Lower lobe of right lung (tissue), 2 donors: ENCODE measurements at places on chromosomes 3 and 15.
A peak's percentile ranks its signal among the peaks of the same experiment; 100 is the strongest.

- no peak overlapping the region for H3K4me3 ChIP-seq
- H3K4me1 ChIP-seq: no peaks in the 10 kb centered on the region
- peaks cover 7% of the 10 kb centered on the region for H3K27me3 ChIP-seq
- H3K27ac ChIP-seq: no peak overlapping the region
- no peak for DNase-seq
Measured at GRCh38 chr15:48899793-48900192, 21.9 kb downstream of the EID1 start.

DNA sequence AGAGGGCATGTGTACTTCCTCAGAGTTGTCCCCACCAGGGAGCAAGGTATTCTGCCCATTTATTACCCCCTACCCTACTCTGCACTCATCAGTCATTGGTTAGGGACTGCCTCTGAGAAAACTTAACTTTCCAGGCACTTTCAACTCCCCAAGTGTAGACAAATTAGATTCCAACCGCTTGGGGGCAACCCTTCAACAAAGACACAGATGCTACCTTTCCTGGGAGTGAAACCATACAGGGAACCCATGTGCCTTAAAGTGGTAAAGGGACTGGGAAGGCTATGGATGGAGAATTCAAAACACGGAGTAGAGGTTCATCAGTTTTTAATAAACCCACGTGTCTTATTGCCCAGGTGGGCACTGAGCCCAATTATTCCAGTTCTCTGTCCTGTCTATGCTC lies 19.4 kb upstream of the UBE2E2 start:
- no peaks in the 10 kb centered on the region for H3K4me1 ChIP-seq
- no peaks in the 10 kb centered on the region for H3K27me3 ChIP-seq
- no peak overlapping the region for H3K4me3 ChIP-seq

DNA sequence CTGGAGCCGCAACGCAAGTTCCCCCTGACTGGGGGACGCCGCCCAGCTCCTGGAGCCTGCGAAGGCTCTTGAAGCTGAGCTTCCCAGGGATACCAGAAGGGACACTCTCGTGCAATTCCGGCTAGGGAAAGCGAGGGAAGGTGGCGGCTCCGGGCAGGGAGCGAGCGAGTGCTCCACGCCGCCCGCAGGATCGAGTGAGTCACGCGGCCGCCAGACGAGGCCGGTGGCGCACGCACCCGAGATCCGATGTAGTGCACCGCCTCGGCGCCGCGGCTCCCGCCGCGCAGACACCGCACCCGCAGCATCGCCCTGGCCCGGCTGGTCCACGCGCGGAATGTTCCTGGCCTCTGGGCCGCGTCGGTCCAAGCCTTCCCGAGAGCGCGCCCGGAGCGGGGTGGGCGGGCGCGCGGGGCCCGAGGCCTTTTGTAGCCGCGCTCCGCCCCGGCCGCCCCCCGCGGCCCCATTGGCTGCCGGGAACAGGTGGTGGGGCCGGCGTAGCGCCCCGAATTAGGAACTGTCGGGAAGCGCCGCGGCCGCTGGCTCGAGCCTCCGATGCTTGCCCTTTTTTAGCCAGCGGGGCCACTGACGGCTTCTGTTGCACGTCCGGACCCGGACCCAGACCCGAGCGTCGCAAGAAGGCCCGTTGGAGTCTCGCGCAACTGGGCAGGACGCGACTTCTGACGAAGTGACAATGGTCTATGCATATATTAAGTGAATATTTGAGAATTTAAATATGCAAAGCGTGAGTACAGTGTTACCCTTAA lies at the start of gene GATM:
Gene GATM (minus strand): TSS at position 396 of the 764 bp plus-strand sequence. CDS start 91 bp downstream, at position 305.
- H3K27ac ChIP-seq: peak within 1 kb of the TSS; percentile 65
- peak within 1 kb of the TSS; percentile 65 for H3K4me3 ChIP-seq
- peaks cover 24% of the 10 kb centered on the region for H3K4me1 ChIP-seq
- peak; percentile 81 for DNase-seq
- peaks cover 17% of the 10 kb centered on the region for H3K27me3 ChIP-seq

DNA sequence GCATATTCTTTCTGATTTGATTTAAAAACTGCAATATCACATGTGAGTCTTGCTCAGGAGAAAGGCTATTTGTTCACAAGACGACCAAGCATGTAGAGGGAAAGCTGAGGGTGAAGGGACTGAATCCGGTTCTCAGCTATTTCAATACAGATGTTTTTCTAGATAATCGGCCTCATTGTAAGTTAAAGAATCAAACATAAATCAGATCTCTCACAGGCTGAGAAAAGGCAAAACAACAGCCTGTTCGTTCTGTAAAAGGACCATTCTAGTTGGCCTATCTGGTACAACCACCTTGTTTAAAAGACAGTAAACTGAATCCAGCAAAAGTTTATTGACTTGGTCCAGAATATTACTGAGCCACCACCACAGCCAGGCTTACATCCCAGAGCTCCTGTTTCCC lies 1045.7 kb upstream of the CFAP20DC start:
- no peak for DNase-seq
- H3K27me3 ChIP-seq: no peaks in the 10 kb centered on the region
- no peaks in the 10 kb centered on the region for H3K36me3 ChIP-seq
- no peak overlapping the region for H3K4me3 ChIP-seq
- no peak overlapping the region for H3K27ac ChIP-seq
- no peaks in the 10 kb centered on the region for H3K4me1 ChIP-seq

DNA sequence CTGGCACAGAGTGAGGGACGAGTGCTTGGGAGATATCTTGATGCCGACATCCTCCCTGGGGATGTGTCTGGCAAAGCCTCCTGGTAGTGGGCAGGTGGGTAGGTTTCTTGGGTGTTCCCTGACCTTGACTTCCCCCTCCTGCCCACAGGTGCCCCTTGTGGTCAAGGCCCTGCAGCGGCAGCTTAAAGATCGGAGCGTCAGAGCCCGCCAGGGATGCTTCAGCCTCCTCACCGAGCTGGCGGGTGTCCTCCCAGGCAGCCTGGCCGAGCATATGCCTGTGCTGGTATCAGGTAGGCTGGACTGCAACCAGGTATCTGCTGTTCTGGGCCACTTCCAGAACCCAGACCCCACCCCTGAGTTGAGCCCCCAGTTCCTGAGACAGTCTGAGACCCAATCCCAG lies 19.2 kb downstream of the CAND2 start:
- no peak overlapping the region for H3K27ac ChIP-seq
- H3K36me3 ChIP-seq: peaks cover 36% of the 10 kb centered on the region
- H3K4me3 ChIP-seq: no peak overlapping the region
- H3K4me1 ChIP-seq: no peaks in the 10 kb centered on the region

- peaks cover 25% of the 10 kb centered on the region for H3K36me3 ChIP-seq
- no peaks in the 10 kb centered on the region for H3K27me3 ChIP-seq
Measured at GRCh38 chr3:10321630-10322351, 879 bp upstream of the SEC13 start.

DNA sequence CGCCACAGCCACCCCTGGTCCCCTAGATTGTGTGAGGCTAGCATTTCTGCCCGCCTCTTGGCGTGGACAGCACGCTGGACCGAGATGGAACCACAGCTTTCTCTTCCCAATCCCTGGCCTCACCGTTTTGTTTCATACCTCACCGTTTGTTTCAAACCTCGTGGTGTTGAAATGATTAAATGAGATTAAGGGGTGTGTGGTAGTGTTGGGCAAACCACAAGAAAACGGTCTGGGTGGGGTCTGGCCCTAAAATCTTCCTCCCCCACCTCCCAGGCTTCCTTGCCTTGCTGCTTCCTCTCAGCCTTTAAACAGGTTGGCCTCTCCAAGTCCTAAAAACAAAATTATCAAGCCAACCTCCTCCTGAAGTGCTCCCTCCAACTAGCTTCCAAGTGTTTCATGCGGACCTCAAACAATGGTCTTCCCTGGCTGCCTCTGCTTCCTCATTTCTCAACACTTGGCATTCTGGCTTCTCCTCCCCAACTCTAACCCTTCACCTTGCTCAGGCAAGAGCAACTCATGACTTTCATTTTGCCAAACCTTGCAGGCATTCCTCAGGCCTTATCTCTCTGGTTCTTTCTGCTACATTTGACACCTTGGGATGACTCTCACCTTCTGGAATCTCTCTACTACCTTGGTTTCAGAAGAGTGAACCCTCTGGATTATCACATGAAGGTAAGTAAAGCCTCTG lies 1.4 kb upstream of the ATP13A3 start:
- H3K36me3 ChIP-seq: no peaks in the 10 kb centered on the region
- no peak for DNase-seq
- no peaks in the 10 kb centered on the region for H3K27me3 ChIP-seq
- peak overlapping the region; percentile 84 for H3K27ac ChIP-seq

DNA sequence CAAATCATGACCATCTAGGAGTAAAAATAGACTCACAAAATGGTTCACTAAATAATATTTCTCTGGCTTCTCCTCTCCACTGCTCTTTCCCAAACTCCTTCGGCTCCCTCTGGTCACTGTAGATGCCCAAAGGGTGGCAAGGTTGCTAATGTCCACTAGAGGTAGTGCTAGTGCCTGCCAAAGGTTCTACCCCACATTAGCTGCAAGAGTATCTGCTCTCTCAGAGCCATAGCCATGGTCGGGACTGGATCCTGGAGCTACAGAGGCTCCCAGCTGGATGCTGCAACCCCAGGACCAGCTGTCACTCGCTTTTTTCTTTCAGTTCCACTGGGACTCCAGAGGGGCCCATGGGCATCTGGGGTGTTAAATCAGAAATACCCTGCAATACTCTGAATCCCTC lies 8.5 kb downstream of the HTR3D start:
- no peak overlapping the region for H3K4me3 ChIP-seq
- peaks cover 5% of the 10 kb centered on the region for H3K4me1 ChIP-seq
- H3K27me3 ChIP-seq: no peaks in the 10 kb centered on the region
- H3K27ac ChIP-seq: no peak overlapping the region
- no peak for DNase-seq

- peak overlapping the region; percentile 99 for H3K4me3 ChIP-seq
- H3K27me3 ChIP-seq: no peaks in the 10 kb centered on the region
- no peak for DNase-seq
- H3K36me3 ChIP-seq: peaks cover 55% of the 10 kb centered on the region
Measured at GRCh38 chr15:74843891-74844299, 939 bp upstream of the ULK3 start.

GRCh38 chr3:188125076-188125475 lies 28.9 kb upstream of the LPP start:
- no peak for DNase-seq
- no peaks in the 10 kb centered on the region for H3K4me1 ChIP-seq
- H3K4me3 ChIP-seq: no peak overlapping the region
- no peaks in the 10 kb centered on the region for H3K27me3 ChIP-seq
- H3K27ac ChIP-seq: no peak overlapping the region

- no peaks in the 10 kb centered on the region for H3K27me3 ChIP-seq
- no peak overlapping the region for H3K4me3 ChIP-seq
- no peaks in the 10 kb centered on the region for H3K36me3 ChIP-seq
- DNase-seq: no peak
- H3K27ac ChIP-seq: no peak overlapping the region
- no peaks in the 10 kb centered on the region for H3K4me1 ChIP-seq
Measured at GRCh38 chr15:36005542-36005941, 459.6 kb upstream of the DPH6 start.

- no peaks in the 10 kb centered on the region for H3K27me3 ChIP-seq
- no peak overlapping the region for H3K4me3 ChIP-seq
- DNase-seq: no peak
- no peak overlapping the region for H3K27ac ChIP-seq
- H3K4me1 ChIP-seq: no peaks in the 10 kb centered on the region
Measured at GRCh38 chr15:56353119-56353518, 12.1 kb upstream of the TEX9 start.

GRCh38 chr3:175066617-175067415 lies 207.7 kb downstream of the NAALADL2 start:
- H3K4me3 ChIP-seq: no peak overlapping the region
- H3K4me1 ChIP-seq: no peaks in the 10 kb centered on the region
- H3K27me3 ChIP-seq: no peaks in the 10 kb centered on the region
- DNase-seq: no peak
- H3K36me3 ChIP-seq: no peaks in the 10 kb centered on the region

DNA sequence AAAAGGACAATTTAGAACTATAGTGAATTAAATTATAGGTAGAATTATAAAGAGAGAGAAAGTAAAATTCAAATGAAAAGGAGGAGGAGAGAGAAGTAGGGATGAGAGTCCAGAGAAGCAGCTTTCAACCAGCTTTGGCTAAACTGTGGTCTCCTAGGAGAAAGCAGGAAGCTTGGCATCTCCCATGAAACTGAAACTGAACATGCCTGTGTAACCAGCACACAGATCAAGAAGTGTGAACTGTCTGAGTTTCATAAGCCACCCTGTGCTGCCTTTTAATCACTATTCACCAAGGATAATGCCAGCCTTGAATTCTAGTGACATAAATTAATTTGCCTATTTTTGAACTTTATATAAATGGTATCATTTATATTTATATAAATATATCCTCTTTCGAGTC lies 128.5 kb downstream of the MYRIP start:
- no peak for DNase-seq
- H3K27me3 ChIP-seq: no peaks in the 10 kb centered on the region
- H3K27ac ChIP-seq: no peak overlapping the region

DNA sequence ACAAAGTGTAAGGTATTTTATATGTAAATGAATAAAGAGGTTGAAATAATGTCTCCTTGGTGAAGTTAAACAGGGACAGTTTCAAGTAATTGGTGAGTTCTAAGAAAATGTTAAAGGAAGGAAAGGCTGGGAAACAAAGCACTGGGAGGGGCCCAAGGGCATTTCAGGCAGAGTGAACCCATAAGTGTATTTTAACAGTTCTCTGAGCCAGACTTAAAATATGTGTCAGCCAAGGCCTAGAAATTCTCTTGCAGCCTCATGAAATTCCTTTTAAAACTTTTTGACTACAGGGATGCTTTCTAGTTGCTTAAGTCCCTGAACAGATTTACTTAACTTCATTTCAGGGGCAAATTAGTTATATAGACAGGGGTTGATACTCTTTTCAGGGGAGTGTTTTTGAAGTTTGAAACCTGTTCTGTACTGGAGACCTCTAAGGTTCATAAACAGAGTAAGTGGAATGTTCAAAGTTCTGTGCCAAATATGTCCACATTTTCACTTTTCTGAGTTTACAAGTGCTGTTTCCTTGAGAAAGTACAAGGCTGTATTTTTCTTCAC lies 77.6 kb downstream of the GALK2 start:
- H3K4me3 ChIP-seq: no peak overlapping the region
- no peak for DNase-seq
- H3K36me3 ChIP-seq: peaks cover 12% of the 10 kb centered on the region
- H3K27me3 ChIP-seq: no peaks in the 10 kb centered on the region
- H3K4me1 ChIP-seq: no peaks in the 10 kb centered on the region
- no peak overlapping the region for H3K27ac ChIP-seq

DNA sequence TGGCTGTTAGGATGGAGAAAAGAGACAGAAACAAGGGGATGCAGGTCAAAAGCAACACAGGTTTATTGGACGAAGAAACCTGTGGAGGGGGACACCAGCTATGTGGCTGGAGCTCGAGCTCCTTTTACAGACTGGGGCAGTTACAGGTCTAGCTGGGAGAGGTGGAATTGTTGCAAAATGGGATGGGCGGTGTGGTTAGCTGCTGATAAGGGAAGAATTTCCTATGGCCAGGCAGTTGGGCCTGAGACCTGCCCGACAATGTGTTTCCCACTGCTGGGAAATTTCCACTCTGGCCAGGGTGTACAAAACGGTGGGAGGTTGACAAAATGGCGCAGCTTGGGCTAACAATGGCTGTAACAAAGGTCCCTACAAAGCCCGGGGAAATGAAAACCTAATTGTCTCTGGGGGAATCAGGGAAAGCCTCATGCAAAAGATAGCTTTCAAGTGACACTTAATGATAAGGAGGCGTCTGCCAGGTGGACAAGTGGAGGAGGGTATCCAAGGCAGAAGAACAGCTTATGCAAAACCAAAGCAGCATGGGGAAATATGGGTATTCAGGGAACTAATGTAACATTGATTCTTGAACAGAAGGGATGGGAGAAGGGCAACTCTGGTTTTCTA lies 137.4 kb upstream of the SGO1 start:
- H3K27ac ChIP-seq: no peak overlapping the region
- no peaks in the 10 kb centered on the region for H3K4me1 ChIP-seq
